ENCODE measurements at places on chromosomes 12 and 14.

DNA sequence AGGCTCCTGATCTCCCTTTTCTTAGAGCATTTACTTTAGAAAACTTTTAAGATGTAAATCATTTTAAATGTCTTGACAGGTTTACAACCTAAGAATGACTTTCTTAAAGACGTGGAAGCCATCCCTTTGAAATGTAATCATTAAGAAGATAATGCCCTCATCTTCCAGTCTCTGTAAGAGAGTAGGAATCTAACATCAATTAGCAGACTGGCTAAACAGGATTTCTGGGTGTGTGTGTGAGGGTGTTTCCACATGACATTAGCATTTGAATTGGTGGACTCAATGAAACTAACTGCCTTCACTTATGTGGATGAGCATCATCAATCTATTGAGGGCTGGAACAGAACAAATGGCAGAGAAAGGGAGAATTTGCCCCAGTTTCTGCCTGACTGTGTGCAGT, 329.5 kb downstream of the RPL10L start:
- DNase-seq, result no peak
- H3K27ac ChIP-seq, result no peak overlapping the region
- H3K36me3 ChIP-seq, result no peaks in the 10 kb centered on the region
- H3K27me3 ChIP-seq, result no peaks in the 10 kb centered on the region
- H3K4me3 ChIP-seq, result no peak overlapping the region
- no peaks in the 10 kb centered on the region for H3K4me1 ChIP-seq

- H3K27ac ChIP-seq, result no peak overlapping the region
- no peaks in the 10 kb centered on the region for H3K27me3 ChIP-seq
- H3K4me3 ChIP-seq, result no peak overlapping the region
- no peak for DNase-seq
Measured at GRCh38 chr12:120055231-120056000, 61.1 kb downstream of the RAB35 start.

- no peak overlapping the region for H3K4me3 ChIP-seq
- H3K27ac ChIP-seq, result no peak overlapping the region
- no peaks in the 10 kb centered on the region for H3K36me3 ChIP-seq
- no peaks in the 10 kb centered on the region for H3K27me3 ChIP-seq
- H3K4me1 ChIP-seq, result no peaks in the 10 kb centered on the region
Measured at GRCh38 chr14:67636361-67636919, 16.7 kb downstream of the ARG2 start.

GRCh38 chr14:104993306-104993705, 7.7 kb downstream of the CLBA1 start:
- peak overlapping the region; percentile 75 for H3K27ac ChIP-seq
- H3K36me3 ChIP-seq, result peaks cover 24% of the 10 kb centered on the region
- no peak for DNase-seq

GRCh38 chr12:109356577-109356976, 8.9 kb downstream of the MYO1H start:
- H3K4me3 ChIP-seq, result no peak overlapping the region
- no peaks in the 10 kb centered on the region for H3K4me1 ChIP-seq
- H3K36me3 ChIP-seq, result no peaks in the 10 kb centered on the region
- no peak for DNase-seq
- H3K27me3 ChIP-seq, result no peaks in the 10 kb centered on the region
- H3K27ac ChIP-seq, result no peak overlapping the region

- H3K27ac ChIP-seq, result no peak overlapping the region
- no peaks in the 10 kb centered on the region for H3K27me3 ChIP-seq
- H3K4me3 ChIP-seq, result no peak overlapping the region
- H3K36me3 ChIP-seq, result no peaks in the 10 kb centered on the region
- no peaks in the 10 kb centered on the region for H3K4me1 ChIP-seq
Measured at GRCh38 chr12:89661706-89662330, 46.8 kb downstream of the ATP2B1 start.

- no peak for DNase-seq
- no peak overlapping the region for H3K4me3 ChIP-seq
- H3K27ac ChIP-seq, result no peak overlapping the region
- peaks cover 8% of the 10 kb centered on the region for H3K4me1 ChIP-seq
Measured at GRCh38 chr14:79514700-79515099, 696.6 kb downstream of the DIO2 start.

DNA sequence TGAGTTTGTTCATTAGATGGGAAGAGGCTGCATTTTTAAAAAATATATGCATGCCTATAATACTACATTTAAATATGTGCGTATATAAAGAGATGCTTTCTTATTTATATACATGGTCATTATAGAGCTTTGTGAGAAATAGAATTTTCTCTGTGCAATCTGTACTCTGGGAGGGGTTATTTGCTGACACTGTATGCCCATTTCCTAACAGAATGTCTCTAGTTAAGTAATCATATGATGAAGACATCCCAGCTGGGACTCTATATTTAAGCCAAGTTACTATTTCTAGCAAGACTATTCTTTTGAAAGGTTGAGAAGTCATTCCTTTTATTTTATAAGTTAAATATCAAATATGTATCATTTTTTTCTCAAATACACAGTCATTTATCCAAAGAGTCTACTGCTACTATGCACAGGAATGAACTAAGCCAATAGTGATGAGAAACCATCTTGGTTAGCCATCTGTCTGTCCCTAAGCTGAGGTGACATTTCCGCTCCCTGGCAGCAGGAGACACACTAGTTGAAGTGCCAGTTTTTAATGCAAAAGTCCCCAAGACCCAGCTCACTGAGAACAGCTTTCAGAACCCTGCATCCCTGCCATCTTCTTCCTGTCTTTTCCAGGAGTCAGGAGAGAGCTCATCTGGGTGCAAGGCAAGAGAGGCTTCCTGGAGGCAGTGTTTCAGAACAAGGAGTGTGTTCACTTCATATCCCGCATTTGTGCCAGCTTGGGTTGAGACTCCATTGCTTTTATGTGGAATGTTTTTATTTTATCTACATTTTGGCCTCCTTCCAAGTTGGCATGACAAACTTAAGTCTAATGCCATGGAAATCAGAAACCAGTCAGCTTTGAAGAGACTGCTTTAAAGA, 69.5 kb downstream of the TMEM132C start:
- H3K36me3 ChIP-seq, result no peaks in the 10 kb centered on the region
- H3K4me1 ChIP-seq, result peaks cover 20% of the 10 kb centered on the region
- DNase-seq, result peak; percentile 29
- H3K27me3 ChIP-seq, result peaks cover 3% of the 10 kb centered on the region
- no peak overlapping the region for H3K27ac ChIP-seq
- H3K4me3 ChIP-seq, result no peak overlapping the region

DNA sequence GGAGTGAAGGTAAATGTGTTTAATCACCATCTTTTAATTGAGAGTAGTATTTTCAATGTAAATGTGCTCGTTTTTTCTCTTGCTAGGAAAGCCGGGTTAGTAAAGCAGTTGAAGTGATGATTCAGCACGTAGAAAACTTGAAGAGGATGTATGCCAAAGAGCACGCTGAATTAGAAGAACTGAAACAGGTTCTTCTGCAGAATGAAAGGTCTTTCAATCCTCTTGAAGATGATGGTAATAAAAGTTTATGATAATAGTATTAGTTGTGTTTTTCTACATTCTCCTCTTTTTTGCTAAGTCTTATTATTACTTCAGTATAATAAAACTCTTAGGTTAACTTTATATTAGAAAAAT, 93.9 kb downstream of the DNAI7 start:
- H3K27ac ChIP-seq, result no peak overlapping the region
- H3K27me3 ChIP-seq, result no peaks in the 10 kb centered on the region
- H3K4me1 ChIP-seq, result no peaks in the 10 kb centered on the region
- peak; percentile 28 for DNase-seq
- H3K36me3 ChIP-seq, result no peaks in the 10 kb centered on the region

Measured in muscle of leg (tissue), 16 donors.